Esophagus mucosa (tissue), 1 donor: ENCODE measurements at places on chromosomes 4 and X. TPM values are rescaled to one million over a fixed set of nuclear protein-coding genes. Genes with fewer than 3 reads are reported as not detected.

The FRMPD4 gene
- total RNA-seq: not detected

The HSFX4 gene
- total RNA-seq: not detected

The PRSS12 gene
- 5.7 TPM for total RNA-seq

The RAB41 gene
- not detected for total RNA-seq

- no peak for ATAC-seq
These were observed 72.1 kb downstream of the HTRA3 start for GRCh38 chr4:8341691-8342090.

The ALPK1 gene
- 14.5 TPM for total RNA-seq
